Activated naive CD8-positive, alpha-beta T cell treated with anti-CD3 and anti-CD28 coated beads, Interleukin-2, amount 10 ng/mL, durations not matched to agents 7 days and 5 days (primary cell): ENCODE measurements at places on chromosomes 6 and 20. TPM values are rescaled to one million over a fixed set of nuclear protein-coding genes. Genes with fewer than 3 reads are reported as not detected.

The SCUBE3 gene
- 0.20 TPM for total RNA-seq

The SRMS gene
- total RNA-seq: not detected

The BPIFB1 gene
- not detected for total RNA-seq

The EMILIN3 gene
- total RNA-seq: not detected

The OR2J2 gene
- not detected for total RNA-seq

The TENT5A gene
- 3.1 TPM for total RNA-seq

The DNMT3B gene
- total RNA-seq: 4.9 TPM

The KIF25 gene
- total RNA-seq: not detected

The SLC32A1 gene
- not detected for total RNA-seq

The GTSF1L gene
- total RNA-seq: not detected

The SLC35F1 gene
- not detected for total RNA-seq

- H3K27me3 ChIP-seq: peaks cover 51% of the 10 kb centered on the region
- no peak overlapping the region for H3K27ac ChIP-seq
- DNase-seq: no peak
- H3K36me3 ChIP-seq: no peaks in the 10 kb centered on the region
- H3K4me1 ChIP-seq: peaks cover 2% of the 10 kb centered on the region
Measured at GRCh38 chr20:1896484-1897258, 1.5 kb downstream of the SIRPA start.

GRCh38 chr20:10336959-10337729, 96.9 kb downstream of the MKKS start:
- no peak for DNase-seq
- no peak overlapping the region for H3K27ac ChIP-seq
- H3K36me3 ChIP-seq: no peaks in the 10 kb centered on the region

GRCh38 chr6:37150314-37150713, 19.6 kb upstream of the PIM1 start:
- no peaks in the 10 kb centered on the region for H3K36me3 ChIP-seq
- peaks cover 2% of the 10 kb centered on the region for H3K4me1 ChIP-seq
- peaks cover 13% of the 10 kb centered on the region for H3K27me3 ChIP-seq
- no peak overlapping the region for H3K27ac ChIP-seq

DNA sequence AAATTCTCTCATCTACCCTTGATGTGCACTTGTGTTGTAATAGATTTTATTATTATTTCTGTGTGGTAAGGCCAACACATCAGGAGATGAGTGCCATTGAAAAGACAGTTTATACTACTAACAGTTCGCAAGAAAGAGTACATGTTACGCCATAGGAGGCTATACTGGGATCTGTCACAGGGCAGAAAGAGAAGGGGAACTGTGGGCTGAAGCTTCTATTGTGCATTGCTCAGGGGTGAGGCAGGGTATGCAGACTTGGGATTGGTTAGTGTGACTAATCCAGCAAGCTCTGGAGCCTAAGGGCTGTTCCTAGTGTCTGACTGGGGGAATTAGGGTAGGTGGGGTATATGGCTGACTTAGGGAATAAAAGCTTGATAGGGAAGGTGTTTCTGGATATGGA, 50.9 kb downstream of the GPR63 start:
- no peaks in the 10 kb centered on the region for H3K36me3 ChIP-seq
- H3K27ac ChIP-seq: no peak overlapping the region
- no peak for DNase-seq
- H3K4me3 ChIP-seq: no peak overlapping the region
- H3K4me1 ChIP-seq: no peaks in the 10 kb centered on the region

DNA sequence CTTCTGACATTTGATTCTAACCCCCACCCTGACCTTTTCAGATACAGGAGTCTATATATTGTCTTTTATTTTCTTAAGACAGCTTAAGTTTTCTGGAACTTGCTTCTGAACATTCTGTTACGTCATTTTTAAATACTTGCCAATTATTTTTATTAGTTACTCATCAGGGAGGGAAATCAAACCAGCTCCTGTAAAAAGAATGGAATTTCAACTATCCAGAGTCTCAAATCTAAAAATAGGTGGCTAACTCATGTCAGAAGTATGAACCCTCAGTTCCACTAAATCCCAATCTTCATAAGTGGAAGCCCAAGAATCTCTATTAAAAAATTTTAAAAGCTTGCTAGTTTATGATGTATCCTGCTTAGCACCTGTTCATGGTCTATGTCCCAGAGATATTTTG, 900.0 kb downstream of the KIF16B start:
- no peaks in the 10 kb centered on the region for H3K36me3 ChIP-seq
- DNase-seq: no peak
- H3K4me3 ChIP-seq: no peak overlapping the region

- peaks cover 40% of the 10 kb centered on the region for H3K27me3 ChIP-seq
- H3K4me1 ChIP-seq: peaks cover 2% of the 10 kb centered on the region
- no peak overlapping the region for H3K27ac ChIP-seq
- H3K36me3 ChIP-seq: no peaks in the 10 kb centered on the region
Measured at GRCh38 chr20:59596690-59597089, 7.7 kb upstream of the PHACTR3 start.

DNA sequence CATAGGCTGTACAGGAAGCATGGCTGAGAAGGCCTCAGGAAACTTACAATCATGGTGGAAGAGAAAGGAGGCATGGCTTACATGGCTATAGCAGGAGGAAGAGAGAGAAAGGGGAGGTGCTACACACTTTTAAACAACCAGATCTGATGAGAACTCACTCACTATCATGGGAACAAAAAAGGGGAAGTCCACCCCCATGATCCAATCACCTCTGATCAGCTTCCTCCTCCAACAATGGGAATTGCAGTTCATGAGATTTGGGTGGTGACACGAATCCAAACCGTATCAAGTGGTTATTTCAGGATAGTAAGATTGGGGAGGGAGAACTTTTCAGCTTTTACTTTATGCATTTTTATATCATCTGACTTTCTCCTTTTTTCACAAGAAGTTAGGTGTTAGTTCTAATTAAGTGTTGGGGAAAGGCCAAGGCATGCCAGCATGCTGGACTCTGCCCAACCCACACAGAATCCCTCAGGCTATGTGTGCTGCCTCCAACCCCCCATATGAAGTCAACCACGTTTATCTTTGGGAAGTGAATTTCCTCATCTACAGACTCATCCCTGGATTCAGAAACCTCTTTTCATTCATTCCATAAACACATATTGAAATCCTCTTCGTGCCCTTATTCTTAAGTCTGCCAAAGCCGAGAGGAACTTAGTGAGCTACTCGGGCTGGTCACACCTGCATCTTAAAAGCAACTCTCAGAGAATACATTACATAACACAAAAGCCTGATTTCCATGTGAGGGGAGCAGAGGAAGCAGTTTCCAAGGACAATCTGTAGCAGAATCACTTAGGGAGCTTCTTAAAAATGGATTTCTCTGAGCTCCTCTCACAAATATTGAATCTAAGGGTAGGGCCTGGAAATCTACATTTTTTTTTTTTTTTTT, 16.7 kb upstream of the CLIC5 start:
- H3K36me3 ChIP-seq: no peaks in the 10 kb centered on the region
- H3K27ac ChIP-seq: no peak overlapping the region
- H3K27me3 ChIP-seq: peaks cover 3% of the 10 kb centered on the region
- no peaks in the 10 kb centered on the region for H3K4me1 ChIP-seq

DNA sequence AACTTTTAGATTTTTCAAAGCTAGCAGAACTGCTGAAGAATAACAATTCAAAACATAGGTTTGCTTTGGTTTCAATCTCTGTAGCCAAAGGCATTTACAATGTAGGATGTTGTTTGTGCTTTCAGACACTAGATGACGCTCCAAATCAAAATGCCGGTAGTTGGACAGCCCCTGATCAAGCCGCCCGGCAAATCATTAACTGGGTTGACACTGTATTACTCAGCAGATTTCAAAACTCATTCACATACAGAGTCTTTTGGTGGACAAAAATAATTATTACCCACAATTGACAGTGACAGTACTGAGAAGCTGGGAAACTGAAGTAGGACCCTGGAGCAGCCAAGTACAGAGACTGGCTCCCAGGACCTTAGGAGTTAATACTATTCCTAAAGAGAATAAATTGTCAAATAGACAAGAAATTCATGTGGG, 21.3 kb upstream of the HFE start:
- H3K27me3 ChIP-seq: peaks cover 26% of the 10 kb centered on the region
- no peak for DNase-seq
- H3K4me3 ChIP-seq: no peak overlapping the region
- H3K36me3 ChIP-seq: no peaks in the 10 kb centered on the region
- peaks cover 8% of the 10 kb centered on the region for H3K4me1 ChIP-seq

- H3K4me3 ChIP-seq: peak overlapping the region; percentile 67
- no peak overlapping the region for H3K27ac ChIP-seq
- H3K36me3 ChIP-seq: no peaks in the 10 kb centered on the region
- DNase-seq: peak; percentile 40
- peaks cover 89% of the 10 kb centered on the region for H3K27me3 ChIP-seq
Measured at GRCh38 chr6:137496909-137497720, 2.9 kb upstream of the OLIG3 start.

DNA sequence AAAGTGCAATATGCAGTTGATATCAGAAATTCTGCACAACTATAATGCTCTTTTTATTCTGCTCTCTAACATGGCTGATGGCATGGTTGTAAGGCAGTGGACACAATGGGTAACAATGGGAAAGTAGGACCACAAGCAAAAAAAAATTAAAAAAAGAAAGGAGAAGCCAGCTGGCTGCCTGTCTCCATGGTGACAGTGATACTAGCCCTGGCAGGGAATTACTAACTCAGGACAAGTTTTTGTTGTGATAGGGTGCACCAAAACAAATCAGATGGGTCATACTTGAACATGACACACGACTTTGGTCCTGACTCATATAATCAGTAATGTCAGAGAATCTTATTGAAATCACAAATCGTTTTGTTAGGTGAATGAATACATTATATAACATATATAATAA, 169.4 kb downstream of the TRDN start:
- no peaks in the 10 kb centered on the region for H3K4me1 ChIP-seq
- H3K4me3 ChIP-seq: no peak overlapping the region
- H3K36me3 ChIP-seq: no peaks in the 10 kb centered on the region
- DNase-seq: no peak
- no peak overlapping the region for H3K27ac ChIP-seq

DNA sequence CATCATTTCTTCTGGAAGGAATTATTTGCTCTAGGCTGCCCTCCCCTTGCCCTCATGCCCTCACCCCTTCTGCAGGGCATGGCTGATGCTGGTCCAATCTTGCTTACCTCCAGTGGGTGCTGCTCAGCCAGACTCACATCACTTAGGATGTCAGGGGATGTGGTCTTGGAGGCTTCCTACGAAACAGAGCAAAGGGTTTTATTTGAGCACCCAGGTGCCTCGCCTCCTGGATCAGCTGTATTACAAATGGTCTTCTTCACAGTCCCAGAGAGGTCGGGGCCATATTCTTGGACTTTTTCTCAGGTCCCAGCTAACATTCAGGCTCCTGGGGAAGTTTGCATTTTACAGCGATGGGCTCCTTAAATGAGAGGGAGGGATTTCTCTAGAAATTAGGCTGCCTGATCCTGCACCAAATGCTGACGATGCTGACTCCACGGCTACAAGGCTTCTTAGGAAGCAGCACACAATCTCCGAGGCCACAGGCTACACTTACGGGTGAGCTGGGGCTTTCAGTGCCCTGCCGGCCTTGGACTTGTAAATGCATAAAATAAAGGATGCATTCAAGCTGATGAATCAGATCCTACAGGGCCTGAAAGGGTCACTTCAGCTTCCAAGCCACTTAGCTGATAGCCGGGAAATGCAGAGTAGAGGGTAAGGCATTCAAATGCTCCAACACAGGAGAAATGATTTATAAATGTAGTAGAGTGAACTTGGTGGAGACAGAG, 159.8 kb upstream of the ECI2 start:
- no peak overlapping the region for H3K4me3 ChIP-seq
- no peaks in the 10 kb centered on the region for H3K4me1 ChIP-seq
- DNase-seq: no peak
- no peaks in the 10 kb centered on the region for H3K27me3 ChIP-seq
- no peak overlapping the region for H3K27ac ChIP-seq
- no peaks in the 10 kb centered on the region for H3K36me3 ChIP-seq

DNA sequence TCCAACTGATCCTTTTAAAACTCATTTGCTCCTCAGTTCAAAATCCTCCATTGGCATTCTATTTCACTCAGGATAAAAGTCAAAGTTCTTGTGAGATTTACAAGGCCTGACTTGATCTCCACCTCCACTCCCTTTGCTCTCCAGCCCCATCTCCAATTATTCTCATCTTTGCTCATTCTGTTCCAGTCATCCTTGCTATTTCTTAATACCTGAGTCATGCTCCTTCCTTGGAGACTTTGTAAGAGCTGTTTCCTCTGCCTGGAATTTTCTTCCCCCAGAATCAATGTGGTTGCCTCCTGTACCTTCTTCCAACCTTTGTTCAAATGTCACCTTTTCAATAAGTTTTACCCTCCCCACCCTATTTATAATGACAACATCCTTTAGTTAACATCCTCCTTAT, 373.5 kb downstream of the HTR1B start:
- no peak overlapping the region for H3K27ac ChIP-seq
- no peaks in the 10 kb centered on the region for H3K36me3 ChIP-seq
- H3K4me3 ChIP-seq: no peak overlapping the region
- DNase-seq: no peak

DNA sequence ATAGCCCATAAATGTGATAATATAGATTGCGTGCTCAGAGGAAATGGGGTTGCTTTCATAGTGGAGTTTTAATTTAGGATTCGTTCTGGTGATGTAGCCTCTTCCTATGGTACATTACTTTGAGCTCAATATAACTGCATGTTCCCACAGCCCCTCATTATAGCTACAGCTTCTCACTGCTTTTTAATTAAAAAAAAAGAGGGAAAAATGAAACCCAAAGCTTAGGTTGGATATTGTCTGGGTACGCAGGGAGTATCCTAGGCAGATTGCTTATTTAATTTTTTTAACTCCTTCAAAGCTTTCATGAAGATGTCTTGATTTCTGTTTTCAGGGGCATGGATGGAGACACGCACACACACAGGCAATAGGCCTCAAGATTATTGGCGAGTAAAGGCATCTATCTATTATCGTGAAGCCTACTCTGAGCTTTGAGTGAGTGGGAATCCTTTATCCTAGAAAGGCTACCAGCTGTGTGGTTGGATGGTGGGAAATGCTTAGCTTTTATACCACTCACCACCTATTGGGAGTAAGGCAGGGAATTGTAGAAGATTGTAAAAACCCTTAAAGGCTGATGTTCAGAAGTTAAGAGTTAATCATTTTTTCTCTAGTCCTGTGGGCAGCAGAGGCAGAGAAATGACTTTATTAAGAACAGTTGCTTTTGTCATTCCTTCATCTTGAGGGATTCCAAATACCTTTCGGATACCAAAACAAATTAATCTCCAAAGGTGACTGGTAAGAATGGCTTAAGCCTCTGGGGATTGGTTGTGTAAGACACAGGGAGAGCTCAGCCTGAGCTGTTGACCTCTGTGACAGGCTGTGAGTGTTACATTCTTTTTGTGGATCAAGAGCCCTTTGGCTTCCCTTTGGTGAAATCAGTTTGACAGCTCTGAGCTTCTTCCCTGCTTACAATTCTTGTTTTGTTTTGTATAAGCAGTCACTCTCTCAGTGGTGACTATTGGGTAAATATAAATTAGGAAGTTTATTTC, 33.4 kb downstream of the CTNNBL1 start:
- H3K27me3 ChIP-seq: no peaks in the 10 kb centered on the region
- H3K27ac ChIP-seq: no peak overlapping the region
- peaks cover 7% of the 10 kb centered on the region for H3K4me1 ChIP-seq
- H3K36me3 ChIP-seq: peaks cover 8% of the 10 kb centered on the region

- no peak for DNase-seq
- H3K27ac ChIP-seq: peak overlapping the region; percentile 89
- peak overlapping the region; percentile 54 for H3K4me3 ChIP-seq
- no peaks in the 10 kb centered on the region for H3K27me3 ChIP-seq
- H3K4me1 ChIP-seq: peaks cover 75% of the 10 kb centered on the region
Measured at GRCh38 chr6:42030585-42031506, 19.5 kb upstream of the TAF8 start.

- no peaks in the 10 kb centered on the region for H3K4me1 ChIP-seq
- H3K36me3 ChIP-seq: peaks cover 33% of the 10 kb centered on the region
- no peak overlapping the region for H3K27ac ChIP-seq
- H3K27me3 ChIP-seq: no peaks in the 10 kb centered on the region
Measured at GRCh38 chr6:147382945-147383554, 125.4 kb upstream of the SAMD5 start.
